CD4-positive, alpha-beta T cell treated with Interleukin-21 for 1 hour (primary cell): ENCODE measurements at places on chromosomes 3 and 15.
A peak's percentile ranks its signal among the peaks of the same experiment; 100 is the strongest.

- no peak for DNase-seq
These were observed 27.6 kb downstream of the ZNF860 start for GRCh38 chr3:32009101-32009500.

GRCh38 chr3:171876680-171877147 is 33.6 kb downstream of the TMEM212 start:
- DNase-seq: no peak

DNA sequence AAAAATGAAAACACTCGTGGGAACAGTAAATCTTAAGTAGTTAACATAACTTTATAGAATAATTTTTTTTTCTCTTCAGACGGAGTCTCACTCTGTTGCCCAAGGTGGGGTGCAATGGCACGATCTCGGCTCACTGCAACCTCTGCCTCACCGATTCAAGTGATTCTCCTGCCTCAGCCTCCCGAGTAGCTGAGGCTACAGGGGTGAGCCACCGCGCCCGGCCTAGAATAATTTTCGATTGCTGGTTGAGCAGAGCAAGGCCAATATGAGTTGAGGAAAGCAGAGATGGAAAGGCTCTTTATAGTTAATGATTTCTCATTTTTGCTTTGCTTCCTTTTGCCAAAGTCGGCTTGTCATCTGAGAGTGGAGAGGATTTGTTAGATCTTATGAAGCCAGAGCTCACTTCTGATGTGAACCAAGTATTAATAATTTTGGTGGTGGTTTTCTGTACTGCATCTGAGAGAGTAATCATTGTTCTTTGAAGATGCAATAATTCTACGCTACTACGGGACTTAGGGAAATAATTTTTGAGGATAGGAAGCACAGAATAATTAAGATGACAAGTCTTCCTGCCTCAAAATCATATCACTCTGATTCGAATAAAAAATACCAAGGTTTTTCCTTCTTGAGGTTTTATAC is 1.6 kb upstream of the GOLM2 start:
- peak; percentile 25 for DNase-seq

GRCh38 chr15:49135911-49136310 is 19.5 kb downstream of the COPS2 start:
- no peak for DNase-seq

DNA sequence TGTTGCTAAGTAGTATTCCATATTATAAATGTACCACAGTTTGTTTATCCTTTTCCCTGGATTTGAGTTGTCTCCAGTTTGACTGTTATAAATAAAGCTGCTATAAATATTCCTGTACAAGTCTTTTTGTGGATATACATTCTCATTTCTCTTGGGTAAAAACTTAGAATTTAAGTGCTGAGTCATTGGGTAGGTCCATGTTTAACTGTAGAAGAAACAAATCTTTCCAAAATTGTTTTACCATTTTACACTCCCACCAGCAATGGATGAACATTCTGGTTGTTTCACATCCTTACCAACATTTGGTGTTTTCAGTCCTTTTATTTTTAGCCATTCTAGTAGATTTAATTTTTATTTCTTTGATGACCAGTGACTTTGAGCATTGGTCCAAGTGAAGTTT is 74.0 kb upstream of the TNFAIP8L3 start:
- no peak for DNase-seq

GRCh38 chr15:78107471-78107870 is 15.1 kb downstream of the SH2D7 start:
- no peak for DNase-seq

GRCh38 chr3:72361990-72362389 is 486.3 kb downstream of the SHQ1 start:
- DNase-seq: no peak

GRCh38 chr3:134333522-134334181 is 40.6 kb downstream of the AMOTL2 start:
- no peak for DNase-seq

DNA sequence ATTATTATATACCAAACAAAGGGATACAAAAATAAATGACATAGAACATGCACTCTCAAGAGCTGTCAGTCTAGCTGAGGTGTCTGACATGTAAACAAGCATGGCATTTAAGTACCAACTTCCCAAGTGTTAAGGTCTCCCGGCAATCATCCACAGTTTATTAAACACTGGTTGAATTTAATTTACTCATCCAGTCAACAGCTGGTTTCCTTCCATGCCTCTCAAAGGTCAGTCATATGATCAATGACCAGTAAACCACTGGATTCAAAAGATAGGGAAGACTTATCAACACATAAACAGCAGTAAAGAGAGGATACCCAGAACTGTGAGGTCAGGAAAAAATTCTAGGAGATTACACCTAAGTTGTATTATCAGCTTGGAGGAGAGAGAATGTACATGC is 80.4 kb downstream of the ADAM10 start:
- no peak for DNase-seq

DNA sequence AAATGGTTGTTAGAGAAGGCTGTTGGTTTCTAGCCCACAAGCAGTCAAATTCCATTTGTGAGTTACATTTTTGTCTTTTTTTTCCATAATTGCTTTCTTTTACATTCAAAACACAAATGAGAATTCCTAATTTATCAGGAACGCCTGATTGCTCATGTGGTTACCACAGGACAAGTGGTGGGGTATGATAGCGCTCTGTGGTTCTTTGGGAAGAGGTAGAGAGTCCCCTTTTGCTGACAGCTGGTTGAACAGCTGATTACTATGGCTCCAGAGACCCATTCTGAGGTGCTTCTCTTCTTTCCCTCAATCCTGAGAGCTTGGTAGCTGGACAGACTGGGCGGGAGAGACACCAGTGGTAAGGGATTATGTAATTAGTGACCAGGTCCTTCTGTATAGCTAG is 24.4 kb downstream of the CNOT10 start:
- DNase-seq: no peak

DNA sequence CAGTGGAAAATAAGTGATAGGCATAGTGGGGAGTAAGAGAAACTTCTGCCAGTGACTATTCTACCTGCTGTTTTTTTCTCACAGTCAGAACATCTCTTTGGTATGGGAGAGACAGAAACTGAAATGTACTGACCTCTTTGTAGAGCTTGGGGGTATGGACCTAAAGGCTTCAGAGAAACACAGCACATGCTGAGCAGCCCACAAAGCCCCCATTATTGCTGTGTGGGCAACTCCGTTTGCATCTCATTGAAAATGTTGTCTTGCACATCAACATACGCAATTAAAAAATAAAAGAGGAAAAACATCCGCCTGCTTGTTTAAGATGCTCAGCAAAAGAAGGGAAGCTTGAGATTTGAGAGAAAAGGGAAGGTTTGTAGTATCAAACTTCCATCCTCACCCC is 443.4 kb upstream of the SEMA6D start:
- DNase-seq: no peak

- no peak for DNase-seq
These were observed 295.0 kb upstream of the ICE2 start for GRCh38 chr15:60773901-60774300.

DNA sequence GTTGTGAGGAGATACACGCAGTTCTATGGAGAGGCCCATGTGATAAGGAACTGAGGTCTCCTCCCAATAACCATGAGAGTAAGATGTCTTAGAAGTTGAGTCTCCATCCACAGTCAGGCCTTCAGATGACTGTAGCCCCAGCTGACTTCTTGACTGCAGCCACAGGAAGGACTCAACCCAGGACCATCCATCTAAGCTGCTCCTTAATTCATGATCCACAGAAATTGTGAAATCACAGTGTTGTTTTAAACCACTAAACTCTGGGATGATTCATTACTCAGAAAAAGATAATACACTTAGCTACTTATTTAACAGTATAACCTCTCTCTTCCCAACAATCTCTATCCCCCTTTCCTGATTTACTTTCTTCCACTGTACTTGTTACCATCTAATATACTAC is 173.3 kb downstream of the ALDH1A2 start:
- no peak for DNase-seq

DNA sequence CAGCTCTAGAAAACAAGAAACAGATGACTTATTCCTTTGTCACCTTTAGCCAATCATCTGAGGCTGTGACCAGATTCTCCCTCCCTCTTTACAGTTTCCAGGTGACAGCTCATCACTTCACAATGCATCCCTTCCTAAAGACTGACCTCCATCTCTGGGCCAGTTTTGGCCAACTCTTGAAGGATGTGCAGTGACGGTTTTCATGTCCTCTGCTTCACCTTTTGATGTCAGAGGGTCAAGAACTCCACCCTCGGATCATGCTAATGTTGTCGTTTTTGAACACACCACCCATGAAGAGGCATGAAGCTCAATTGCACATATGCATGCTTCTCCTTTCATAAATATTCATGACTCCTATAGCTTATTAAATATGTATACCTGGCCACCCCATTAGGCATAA is 161.2 kb upstream of the SYNPR start:
- DNase-seq: no peak

DNA sequence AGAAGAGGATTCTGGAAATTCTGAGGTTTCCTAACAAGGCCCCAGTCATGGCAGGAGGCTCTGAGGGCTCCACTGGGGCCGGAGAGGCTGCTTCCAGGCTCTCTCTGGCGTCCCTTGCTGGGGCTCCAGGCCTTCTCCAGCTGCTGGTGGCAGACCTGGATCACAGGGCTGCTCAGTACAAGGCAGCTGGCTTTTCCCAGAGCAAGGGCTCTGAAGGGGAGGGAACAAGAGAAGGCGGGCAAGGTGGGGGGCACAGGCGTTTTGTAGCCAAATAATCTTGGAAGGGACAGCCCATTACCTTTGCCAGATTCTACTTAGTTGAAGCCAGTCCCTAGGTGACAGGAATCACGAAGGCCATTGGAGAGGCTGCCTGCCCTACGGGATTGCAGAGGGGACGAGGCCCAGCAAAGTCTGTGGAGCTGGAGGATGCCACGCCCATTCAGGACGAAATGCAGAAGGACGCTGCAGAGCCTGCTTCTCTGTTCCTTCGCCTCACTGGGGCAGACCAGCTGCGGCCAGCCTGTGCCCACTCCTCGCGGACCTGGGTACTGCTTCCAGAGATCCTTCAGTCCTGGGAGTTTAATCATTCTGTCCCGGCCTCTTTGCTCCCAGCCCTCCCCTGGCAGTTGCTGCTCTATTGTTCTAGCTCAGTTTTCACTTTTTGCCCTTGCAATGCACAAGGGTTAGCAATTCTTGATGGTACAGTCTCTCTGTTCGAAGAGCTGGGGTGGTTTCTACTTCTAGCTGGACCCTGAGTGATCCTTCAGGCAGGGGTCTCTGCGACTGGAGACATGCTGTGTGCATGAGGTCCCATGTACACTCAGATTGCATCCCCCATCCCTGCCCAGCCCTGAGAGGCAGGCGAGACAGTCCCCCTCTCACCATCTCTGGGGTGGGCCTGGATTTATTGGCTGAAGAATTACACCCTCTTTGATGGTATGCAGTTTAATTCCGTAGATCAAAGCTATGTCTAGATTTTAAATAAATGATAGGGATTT is 149.3 kb upstream of the MEF2A start:
- DNase-seq: no peak

GRCh38 chr3:191460360-191460759 is 603 bp upstream of the PYDC2 start:
- DNase-seq: no peak

- DNase-seq: no peak
These were observed 12.8 kb upstream of the BNIP2 start for GRCh38 chr15:59701880-59702279.

GRCh38 chr15:42156243-42156922 is at the start of gene PLA2G4F:
Gene PLA2G4F, minus strand, starts transcription at chr15:42156636. Its CDS starts 87 bp downstream, at chr15:42156549.
- no peak for DNase-seq

DNA sequence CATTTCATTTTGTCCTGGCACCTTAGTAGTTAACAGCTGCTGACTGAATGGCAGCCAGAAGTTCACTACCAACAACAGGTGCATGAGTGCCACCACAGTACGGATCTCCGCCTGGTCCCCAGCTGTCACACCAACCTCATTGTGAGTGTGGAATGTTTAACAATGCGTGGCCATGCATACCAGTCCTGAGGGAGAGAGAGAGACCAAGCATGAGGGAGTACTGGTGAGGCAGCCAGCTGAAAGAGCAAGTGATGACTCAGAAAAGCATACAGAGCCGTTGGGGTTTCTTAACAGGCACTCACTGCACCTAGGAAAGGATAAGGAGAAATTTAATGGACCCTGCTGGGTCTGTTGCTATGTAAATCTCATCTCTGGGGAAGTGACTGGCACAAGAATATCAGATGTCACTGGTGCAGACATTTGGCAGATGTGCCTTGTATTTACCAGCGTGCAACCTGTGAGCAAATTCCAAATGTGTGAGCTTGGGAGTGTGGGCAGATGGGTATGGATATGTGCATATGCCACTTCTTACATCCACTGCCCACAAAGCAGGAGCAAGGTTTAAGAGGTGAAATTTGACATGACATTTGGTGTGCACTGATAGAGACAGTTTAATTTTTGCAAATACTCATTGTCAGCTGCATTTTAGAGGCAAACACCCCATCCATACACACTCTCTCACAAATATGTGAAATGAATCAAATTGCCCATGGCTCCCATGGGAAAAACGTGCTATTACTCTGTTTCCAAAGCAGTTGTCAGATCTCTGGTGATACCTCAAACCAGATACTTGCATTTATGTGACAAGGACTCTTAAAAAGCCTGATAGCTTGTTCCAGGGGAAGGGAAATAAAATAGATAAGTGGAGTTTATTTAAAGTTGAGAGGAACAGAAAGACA is 245.2 kb upstream of the ARPP21 start:
- DNase-seq: no peak

DNA sequence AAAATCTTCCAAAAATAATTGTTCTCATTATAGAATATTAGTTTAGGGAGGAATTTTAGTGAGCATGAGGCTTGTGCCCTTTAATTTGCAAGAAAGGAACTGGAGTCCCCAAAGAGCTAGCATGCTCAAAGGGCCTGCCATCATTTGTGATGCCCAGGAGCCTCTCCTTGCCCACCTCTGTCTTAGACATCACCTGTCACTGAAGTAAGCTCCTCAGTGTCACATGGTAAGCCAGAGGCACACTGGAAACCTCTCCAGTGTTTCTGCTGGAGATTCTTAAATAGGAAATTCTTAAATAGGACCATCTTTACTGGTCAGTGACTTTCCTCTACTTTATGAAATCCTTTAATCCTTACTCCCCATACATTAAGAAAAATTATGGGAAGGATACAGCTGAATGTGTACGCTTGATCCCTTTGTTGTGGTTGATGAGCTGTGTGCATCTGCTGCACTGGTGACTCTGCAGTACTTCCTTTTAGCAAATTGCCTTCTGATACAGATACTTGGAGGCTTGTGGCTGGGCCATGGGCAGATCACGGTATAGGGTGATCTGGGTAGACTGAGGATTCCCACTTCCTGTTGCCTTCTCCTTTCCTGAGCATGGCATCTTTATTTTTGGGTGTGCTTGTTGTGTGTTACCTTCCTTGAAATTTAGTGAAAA is 197.4 kb downstream of the KLHL25 start:
- peak; percentile 50 for DNase-seq

DNA sequence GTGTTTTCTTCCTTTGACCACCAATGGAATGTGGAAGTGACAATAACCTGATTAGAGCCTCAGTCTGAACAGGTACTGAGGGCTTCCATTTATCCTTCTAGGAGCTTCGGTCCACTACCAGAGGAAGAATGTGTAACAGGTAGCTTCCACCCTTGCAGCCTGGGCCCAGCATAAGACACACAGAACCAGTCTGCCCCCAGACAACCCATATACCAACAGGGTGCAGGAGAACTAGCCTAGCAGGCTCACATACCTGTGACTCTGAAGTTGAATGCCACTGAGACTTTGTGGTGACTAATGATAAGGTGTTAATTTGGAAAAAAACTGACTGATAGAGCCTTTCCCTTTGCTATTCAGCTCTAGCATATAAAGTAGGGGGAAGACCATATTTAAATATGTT is 166.2 kb downstream of the NEK10 start:
- no peak for DNase-seq
